ENCODE measurements at places on chromosomes 7 and 10. TPM values are rescaled to one million over a fixed set of nuclear protein-coding genes. Genes with fewer than 3 reads are reported as not detected.

TUBAL3 gene
- total RNA-seq, result not detected

ACTR3C gene
- total RNA-seq, result 1.5 TPM

NCF1 gene
- not detected for total RNA-seq

TRDMT1 gene
- 6.6 TPM for total RNA-seq

WDR86 gene
- not detected for total RNA-seq

HHEX gene
- 0.62 TPM for total RNA-seq

SGPL1 gene
- total RNA-seq, result 40.0 TPM

OR13A1 gene
- not detected for total RNA-seq

SLC18A3 gene
- not detected for total RNA-seq

AZGP1 gene
- total RNA-seq, result 0.33 TPM

ATG9B gene
- total RNA-seq, result 0.11 TPM

NYAP1 gene
- 1.2 TPM for total RNA-seq

TAS2R3 gene
- total RNA-seq, result 0.44 TPM

ZNF365 gene
- 9.0 TPM for total RNA-seq

SPAG6 gene
- total RNA-seq, result 0.11 TPM

NXPH1 gene
- total RNA-seq, result not detected

CFAP70 gene
- total RNA-seq, result 0.44 TPM

INMT gene
- 0.11 TPM for total RNA-seq

ACADSB gene
- 8.0 TPM for total RNA-seq

TECPR1 gene
- 26.6 TPM for total RNA-seq

ACSM6 gene
- not detected for total RNA-seq

KLF14 gene
- under 0.01 TPM for total RNA-seq

MKLN1 gene
- total RNA-seq, result 42.2 TPM
